Stimulated activated naive CD4-positive, alpha-beta T cell treated with Interleukin-2 at 50 U/mL for 16 hours (primary cell): ENCODE measurements at places on chromosomes 1 and 21.

DNA sequence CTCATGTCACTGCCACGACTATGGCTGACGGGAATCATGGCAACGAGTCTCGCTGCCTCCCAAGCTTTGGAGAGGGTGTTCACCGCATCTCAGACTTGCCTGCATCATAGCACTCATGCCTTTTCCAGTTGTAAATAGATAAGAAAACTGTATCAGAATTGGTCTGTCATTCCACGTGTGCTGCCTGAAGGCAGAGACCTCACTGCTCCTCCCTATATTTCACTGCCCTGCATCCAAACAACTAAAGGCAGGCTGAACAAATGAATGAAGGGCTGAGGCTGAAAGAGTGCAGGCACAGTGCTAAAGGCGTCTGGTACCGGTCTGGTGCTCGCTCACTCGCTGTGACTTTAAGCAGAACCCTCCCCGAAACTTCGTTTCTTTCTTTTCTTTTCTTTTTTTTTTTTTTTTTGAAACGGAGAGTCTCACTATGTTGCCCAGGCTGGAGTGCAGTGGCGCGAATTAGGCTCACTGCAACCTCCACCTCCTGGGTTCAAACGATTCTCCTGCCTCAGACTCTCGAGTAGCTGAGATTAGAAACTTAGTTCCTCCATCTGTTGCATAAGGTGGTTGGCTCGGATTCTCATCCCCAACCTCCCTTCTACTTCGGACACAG is 542 bp downstream of the EIF2B3 start:
- DNase-seq: no peak

GRCh38 chr1:33326785-33327184 is 5.9 kb upstream of the A3GALT2 start:
- DNase-seq: no peak

GRCh38 chr1:197590687-197591086 is 184.6 kb downstream of the DENND1B start:
- no peak for DNase-seq

GRCh38 chr1:17356387-17357026 is 15.5 kb upstream of the PADI6 start:
- no peak for DNase-seq

DNA sequence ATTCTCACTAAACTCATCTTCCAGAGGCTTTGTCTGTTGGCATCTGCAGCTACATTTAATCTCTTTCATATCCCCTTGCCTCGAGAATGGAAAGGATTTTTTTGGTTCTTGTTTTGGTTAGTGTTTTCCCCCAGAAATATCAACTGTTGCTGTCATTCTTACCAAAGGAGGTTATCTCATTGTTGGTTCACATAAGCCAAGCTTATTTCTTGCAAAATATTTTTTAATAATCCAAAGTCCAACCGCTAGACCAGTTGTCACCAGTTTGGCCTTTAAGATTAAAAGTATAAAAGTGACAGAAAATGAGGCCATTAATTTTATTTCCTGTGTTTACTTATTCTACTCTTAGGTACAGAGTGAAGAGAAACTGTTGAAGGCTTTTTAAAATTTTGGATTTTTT is 66.5 kb upstream of the PROX1 start:
- DNase-seq: no peak

DNA sequence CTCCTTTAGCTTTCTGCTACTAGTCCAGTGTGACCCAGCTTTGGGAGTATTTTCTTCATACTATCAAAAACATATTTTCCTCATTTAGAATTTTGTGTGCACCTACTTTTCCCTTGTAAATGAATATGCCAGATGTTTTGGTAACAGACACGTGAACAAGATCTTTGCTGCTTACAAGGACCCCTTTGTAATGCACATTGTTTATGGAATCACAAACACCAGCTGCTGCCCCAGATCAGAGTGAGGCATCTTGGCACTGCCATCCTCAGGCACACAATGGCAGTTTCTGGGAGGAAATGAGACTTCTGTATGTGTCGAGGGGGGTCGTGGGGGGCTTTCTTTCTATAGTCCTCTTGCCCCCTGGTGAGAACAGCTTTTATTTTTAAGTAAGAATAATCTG is 115.7 kb downstream of the RGL1 start:
- DNase-seq: no peak

GRCh38 chr21:20943561-20943997 is 54.6 kb upstream of the NCAM2 start:
- DNase-seq: no peak

- peak; percentile 25 for DNase-seq
These were observed 8.6 kb upstream of the ACTRT2 start for GRCh38 chr1:3012456-3013291.

- DNase-seq: no peak
These were observed 99.1 kb upstream of the ERG start for GRCh38 chr21:38597421-38597820.

DNA sequence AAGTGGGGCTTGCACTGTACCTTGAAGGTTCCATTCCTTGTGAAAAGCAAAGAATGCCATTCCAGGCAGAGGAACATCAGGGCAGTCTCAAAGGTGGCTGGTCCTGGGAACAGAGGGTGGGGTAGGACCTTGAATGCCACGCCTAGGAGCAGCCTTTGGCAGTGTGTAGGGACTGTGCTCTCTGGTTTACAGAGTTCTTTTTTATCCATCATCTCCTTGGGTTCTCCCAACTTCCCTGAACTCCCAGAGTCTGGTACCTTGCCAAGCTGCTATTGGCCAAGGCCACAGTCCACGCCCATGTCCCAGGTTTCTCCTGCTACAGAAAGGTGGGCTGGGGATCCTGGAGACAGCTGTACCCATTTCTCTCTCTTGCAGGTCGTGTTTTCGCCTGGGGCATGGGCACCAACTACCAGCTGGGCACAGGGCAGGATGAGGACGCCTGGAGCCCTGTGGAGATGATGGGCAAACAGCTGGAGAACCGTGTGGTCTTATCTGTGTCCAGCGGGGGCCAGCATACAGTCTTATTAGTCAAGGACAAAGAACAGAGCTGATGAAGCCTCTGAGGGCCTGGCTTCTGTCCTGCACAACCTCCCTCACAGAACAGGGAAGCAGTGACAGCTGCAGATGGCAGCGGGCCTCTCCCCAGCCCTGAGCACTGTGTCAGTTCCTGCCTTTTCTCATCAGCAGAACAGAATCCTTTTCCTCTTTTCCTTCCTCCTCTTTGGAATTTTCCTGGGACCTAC is 15.3 kb upstream of the TRNAU1AP start:
- DNase-seq: no peak
